AG04450 (cell line): ENCODE measurements at places on chromosomes 6 and 20.

GRCh38 chr20:43188234-43188653 lies 1.5 kb downstream of the PTPRT start:
- DNase-seq: no peak

- DNase-seq: no peak
Measured at GRCh38 chr6:16404456-16404855, 166.1 kb downstream of the GMPR start.

GRCh38 chr20:25308671-25309394 lies 60.9 kb downstream of the PYGB start:
- no peak for DNase-seq

- DNase-seq: no peak
Measured at GRCh38 chr6:37150314-37150713, 19.6 kb upstream of the PIM1 start.

GRCh38 chr6:18579869-18580268 lies 192.7 kb downstream of the RNF144B start:
- no peak for DNase-seq

DNA sequence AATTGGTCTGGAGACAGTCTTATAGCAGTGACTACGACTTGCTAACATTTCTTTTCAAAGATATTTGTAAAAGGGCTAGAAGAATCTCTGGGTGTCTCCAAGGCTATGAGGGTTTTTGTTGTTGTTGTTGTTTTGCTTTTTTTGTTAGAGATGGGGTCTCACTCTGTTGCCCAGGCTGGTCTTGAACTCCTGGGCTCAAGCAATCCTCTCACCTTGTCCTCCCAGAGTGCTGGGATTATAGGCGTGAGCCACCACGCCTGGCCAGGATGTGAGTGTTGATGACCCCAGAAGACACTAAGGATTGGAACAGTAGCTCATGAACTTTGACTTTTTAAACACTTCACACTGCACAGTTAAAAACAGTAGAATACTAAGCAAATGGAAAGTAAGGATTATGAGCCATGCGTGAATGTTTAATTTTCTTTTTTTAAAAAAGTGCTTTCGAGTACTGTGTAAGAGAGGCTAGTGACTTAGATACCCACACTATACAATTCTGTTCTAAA lies 76.4 kb downstream of the GCNT2 start:
- no peak for DNase-seq

DNA sequence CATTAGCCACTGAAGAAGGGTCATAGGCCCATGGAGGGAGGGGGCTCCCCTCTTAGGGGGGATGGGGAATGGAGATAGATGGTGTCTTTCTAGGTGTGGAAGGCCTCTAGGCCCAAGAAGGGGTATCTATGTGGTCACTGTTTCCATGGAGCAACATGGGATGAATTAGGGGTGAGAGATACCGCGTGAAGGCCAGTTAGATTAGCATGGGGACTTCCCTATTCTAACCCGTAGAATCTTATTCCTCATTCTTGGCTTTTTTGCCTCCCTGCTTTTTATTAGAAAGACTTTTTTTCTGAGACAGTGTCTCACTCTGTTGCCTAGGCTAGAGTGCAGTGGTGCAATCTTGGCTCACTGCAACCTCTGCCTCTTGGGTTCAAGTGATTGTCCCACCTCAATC lies 3.2 kb downstream of the RAB44 start:
- DNase-seq: no peak
